ENCODE measurements at places on chromosomes 1 and 21.
A peak's percentile ranks its signal among the peaks of the same experiment; 100 is the strongest.

GRCh38 chr1:56360021-56360420 is 219.3 kb downstream of the PLPP3 start:
- DNase-seq: no peak

GRCh38 chr1:94541246-94542087 is at the start of gene F3:
Gene F3, minus strand, starts transcription at chr1:94541759. Its CDS starts 123 bp downstream, at chr1:94541636.
- peak; percentile 68 for DNase-seq

DNA sequence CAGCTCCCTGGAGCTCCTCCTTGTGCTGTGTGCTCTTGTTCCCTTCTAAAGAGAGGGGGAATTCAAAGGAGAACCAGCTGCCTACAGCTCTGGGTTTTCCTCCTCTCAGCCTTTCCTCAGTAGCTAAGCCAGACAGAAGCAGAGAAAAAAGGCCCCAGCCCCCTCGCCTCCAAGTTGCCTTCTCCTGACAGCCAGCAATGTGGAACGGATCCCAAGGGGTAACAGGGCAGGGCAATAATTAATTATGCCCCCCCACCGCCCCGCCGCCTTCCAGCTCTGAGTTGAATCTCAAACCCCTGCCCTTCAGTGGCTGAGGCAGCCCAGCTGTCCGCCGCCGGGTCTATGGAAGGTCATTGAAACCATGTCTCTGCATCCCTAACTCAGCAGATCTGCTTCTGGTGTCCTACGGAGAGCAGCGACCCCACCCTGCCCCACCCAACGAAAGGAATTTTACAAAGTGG is 69.0 kb upstream of the GOLT1A start:
- DNase-seq: no peak

DNA sequence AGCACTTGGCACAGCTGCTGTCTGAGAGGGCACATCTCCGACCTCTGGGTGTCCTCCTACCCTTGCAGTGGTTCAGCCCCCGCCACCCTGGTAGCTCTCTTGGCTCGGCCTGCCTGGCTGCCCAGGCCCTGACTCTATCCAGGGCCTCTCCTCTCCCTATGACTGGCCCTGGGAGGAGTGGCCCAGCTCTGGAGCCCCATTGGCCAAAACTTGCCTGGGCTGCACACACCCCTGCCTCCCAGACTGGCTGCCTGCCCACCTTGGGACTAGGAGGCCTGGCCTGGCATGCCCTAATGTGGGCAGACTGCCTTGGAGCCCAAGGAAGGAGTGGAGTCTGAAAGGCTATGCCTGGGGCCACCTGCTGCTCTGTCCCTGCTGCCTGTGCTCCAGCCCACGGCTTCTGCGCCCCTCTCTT is 33.6 kb downstream of the ACOT11 start:
- DNase-seq: peak; percentile 90

DNA sequence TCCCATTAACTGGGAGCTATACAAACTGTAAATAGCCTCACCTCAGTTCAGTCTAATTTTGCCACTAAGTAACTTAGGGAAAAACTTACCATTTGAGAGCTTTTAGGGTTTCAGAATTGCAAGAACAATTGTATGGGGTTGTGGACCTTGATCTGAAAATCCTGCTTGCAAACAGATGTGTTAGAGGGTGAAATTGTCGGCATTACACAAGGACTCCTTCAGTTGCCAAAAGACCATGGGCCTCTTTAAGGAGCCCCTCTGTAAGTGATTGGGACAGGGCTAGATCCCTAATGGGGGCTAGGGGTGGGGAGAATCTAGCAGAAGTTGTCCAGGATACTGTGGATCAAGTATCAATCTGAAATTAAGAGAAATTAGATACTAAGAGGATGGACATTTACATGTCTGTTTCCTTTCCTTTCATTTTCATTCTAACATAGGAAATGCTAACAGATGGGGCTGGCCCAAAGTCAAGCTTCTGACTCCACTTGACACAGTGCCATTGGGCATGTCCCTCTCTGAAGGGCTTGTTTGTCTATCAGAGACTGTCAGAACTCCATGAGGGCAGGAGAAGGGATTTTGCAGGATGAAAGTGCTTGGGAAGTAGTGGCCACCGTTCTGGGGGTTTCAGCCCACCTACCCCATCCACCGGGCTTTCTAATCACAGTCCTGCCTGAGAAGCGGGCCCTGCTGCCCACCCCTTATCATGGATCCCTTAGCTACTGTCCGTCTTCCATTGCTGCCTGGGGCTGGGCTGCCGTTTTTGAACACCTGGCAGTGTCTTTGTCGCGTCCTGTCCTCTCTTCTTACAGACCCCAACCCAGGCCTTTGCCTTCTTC is 54.7 kb downstream of the STUM start:
- DNase-seq: peak; percentile 73

DNA sequence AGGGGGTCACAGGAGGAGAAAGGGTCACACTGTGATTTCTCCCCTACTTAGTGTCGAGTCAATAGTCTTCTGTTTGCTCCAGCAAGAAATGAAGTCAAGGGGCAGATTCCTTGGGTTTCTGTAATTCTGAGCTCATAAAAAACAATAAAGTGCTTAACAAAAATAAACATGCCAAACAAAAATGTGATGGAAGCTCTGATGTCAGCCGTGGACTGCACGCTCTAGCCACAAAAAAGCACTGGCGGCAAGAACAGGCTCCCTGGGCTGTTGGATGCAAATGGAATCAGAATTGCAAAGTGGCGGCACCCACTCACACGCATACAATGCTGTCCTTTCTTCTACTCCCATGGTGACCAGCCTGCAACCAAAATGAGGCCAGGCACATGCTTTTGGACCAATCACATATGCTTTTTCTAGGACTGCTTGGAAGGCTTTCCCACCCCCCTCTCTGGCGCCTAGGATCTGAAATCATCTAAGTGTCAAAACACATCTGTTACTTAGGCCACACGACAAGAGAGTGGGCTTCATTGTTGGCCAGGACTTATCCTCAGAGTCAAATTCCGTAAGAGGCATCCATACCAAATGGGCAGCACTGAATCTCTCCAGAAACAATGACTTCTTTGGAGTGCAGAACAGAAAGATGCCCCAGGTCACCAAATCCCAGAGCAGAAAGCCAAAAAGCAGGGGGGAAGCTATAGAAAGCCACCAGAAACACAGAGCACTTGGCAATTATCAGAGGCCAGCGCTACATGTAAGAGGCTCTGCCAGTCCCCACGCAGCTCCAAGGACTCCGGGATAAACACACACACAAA is 9.2 kb downstream of the C1orf198 start:
- DNase-seq: no peak

DNA sequence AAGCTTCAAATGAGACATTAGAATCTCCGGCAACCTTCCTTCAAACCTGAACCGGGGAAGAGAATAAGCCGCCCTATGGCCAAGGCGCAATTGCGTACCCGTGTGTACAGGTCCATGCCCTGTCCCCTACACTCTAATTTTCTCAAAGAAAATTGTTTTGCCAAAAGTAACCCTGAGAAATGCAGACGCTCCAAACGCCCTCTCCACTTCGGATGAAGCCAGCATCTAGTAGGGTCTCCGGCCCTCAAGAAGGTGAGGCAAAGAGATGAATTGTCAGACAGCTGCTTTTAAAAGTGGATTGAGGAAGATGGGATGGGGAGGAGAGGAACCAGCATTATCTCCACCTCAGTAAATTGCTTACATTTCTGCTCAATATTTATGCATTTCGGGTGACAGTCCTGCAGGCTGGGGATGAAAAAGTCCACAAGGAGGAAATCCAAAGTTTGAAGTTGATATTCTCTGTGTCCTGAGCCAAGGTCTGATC is 630 bp upstream of the LHX9 start:
- DNase-seq: no peak

DNA sequence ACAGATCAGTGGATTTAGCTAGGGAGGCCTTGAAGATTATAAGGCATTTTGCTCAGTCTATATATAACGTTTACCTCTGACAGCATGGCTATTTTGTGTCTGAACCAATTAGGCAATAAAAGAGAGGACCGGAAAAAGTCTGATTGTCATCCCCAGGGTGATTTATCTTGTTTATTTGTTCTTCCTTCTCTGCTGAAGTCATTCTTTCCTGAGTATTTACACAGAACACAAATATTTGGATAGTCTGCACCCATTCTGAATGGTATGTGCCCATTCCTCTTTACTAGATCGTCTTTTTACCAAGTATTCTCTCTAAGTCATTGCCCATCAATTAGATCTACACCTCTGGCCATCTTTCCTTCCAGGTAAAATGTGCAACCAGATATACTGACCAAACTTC is 1602.9 kb downstream of the KCNT2 start:
- DNase-seq: no peak

Measured in fibroblast of the aortic adventitia (primary cell).